Left renal pelvis (tissue), 4 donors: ENCODE measurements at places on chromosomes 16 and 17. TPM values are rescaled to one million over a fixed set of nuclear protein-coding genes. Genes with fewer than 3 reads are reported as not detected.

The GAST gene
- polyA plus RNA-seq, result not detected

DNA sequence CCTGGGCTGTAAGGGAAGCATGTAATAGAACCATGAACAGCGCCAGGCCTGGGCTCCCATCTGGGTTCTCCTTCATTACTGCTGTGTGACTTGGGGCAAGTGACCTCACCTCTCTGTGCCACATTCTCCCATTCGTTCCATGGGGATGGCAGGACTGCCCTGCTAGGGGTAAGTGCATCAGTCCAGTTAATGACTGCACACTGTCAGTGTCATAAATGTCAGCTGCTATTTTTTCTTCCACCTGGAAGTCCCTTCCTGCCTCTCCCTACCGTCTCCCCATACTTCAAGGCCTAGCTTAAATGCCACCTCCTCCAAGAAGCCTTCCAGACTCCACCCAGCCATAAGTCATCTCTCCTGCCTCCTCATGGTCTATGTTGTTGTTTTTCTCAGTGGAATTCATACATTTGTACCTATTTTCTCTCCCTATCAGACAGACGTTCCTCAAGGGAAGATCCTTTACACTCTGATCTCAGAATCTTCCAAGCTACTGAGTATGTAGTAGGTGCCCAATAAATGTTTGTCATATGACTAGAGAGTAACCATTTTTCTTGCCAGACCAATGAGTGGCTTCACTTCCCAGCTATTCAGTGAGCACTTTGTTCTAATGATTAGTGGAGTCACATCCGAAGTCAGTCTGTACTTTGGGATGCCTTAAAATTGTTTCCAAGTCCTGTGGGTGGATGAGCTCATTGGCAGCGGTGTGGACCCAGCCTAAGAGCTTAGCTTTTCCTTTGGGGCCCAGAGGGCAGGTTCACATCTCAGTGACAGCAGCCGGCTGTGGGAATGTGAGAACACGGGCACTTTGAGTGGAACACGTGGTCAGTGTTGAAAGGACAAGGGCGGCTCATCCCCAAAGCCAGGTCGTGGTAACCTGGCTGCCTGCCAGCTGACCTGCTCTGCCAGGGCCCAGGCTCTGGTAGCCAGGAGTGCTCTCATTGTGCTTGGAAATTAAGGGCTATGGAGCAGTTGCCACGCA, 147.5 kb upstream of the GSE1 start:
- no peak for DNase-seq

GRCh38 chr16:4277987-4278513, 5.2 kb upstream of the TFAP4 start:
- no peak for DNase-seq

- DNase-seq, result no peak
These were observed 5.3 kb downstream of the IFI35 start for GRCh38 chr17:43011728-43012472.

DNA sequence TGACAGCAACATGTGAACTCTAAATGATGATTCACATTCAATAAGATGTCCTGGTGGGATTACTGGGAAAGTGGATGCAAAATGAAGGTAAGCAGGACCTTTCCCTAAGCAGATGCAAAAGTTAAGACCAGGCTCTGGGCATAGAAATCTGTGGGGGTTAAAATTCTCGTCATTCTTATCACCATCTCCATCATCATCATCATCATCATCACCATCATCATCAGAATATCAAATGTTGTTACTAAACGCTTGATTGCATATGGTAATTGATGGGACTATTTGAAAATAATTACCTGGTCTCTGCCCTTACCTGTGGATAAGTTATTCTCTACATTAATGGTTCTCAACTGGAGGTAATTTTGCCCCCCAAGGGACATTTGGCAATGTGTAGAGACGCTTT, 41.9 kb upstream of the TMEM132E start:
- DNase-seq, result no peak

- DNase-seq, result no peak
These were observed 42.4 kb downstream of the SYT17 start for GRCh38 chr16:19210280-19210924.

DNA sequence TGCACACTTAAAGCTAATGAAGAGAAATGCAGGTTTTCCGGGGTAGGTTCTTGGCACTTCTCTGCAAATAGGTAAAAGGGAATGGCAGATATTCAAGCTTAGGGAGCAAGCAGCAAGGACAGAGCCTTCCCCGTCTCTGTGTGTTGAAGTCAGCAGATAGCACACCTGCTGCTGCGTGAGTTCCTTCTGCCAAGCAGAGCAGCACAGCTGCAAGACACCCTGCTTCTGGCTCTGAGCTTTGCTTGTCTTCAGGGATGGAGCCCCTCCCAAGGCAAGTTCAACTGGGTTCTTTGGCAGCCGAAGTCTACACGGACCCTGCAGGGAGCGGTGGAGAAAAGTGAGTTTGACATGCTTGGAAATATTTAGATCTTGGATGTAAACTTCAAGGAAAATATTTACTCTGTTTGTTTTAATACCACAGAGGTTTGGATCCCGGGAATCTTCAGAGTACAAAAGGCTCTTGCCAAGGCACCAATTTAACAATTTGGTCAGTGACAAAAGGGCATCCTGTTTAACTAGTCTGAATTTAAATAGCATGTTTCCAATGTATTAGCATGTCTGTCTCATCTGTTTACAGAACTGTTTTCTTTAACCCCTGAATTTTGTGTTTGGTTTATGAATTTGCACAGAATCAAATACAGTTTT, 113.4 kb upstream of the KCNJ16 start:
- no peak for DNase-seq

DNA sequence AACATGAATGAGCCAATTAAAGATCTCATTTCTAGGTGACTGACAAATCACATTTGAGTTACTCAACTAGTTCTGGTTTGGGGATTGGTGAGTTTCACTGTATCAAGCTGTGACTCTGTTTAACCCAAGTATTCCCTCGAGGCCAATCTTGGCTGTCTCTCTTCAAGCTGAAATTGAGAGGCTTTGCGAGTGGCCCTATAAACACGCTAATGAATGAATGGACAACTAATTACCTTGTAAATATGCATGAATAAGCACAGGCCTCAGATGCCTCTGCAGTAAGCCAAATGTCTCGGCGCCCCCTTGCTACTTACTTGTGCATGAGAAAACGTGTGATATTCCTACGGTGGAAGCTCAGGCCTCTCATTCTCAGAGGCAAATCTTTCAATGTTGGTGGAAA, 450.3 kb upstream of the PSMD7 start:
- DNase-seq, result no peak

The XYLT1 gene
- 7.5 TPM for polyA plus RNA-seq

The KCNAB3 gene
- 16.1 TPM for polyA plus RNA-seq

GRCh38 chr17:7184091-7184488, 4.9 kb upstream of the ASGR1 start:
- no peak for DNase-seq

DNA sequence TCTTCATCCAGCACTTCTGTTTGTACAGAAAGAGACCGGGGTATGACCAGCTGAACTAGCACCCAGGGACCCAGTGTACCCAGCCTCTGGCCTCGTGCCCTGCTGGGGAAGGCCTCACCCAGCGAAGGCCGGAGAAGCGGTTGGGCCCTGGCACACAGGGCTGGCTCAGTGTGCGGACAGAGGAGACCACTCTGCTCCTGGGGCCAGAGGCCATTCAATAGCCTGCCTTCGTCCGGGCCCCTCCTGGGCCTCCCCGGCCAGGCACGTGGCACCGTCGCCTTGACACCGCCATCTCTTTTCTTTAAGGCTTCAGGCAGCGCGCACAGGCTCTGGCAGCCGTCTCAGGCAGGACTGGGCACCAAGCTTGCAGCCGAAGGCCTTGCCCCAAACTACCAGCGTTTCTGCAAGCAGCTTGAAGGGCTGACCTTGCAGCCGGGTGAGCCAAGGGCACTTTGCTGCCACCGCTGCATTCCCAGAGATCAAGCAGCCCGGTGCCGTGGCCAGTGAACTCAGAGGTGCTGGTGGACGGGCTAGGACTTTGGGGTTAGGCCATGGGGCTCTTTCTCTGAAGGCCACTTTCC, 8.0 kb downstream of the TAX1BP3 start:
- no peak for DNase-seq

The SAMD14 gene
- 19.0 TPM for polyA plus RNA-seq

DNA sequence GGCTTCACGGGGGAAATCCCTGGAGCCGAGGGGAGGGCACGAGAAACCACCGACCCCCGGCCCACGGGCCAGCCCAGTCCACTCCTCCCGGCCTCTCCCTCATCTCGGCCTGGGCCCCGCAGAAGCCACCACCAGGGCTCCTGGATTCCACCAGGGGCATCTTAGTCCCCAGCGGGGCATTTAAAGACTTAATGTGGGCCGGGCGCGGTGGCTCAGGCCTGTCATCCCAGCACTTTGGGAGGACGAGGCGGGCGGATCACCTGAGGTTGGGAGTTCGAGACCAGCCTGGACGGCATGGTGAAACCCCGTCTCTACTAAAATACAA, 24.1 kb upstream of the ABR start:
- no peak for DNase-seq

The TLCD2 gene
- polyA plus RNA-seq, result 5.6 TPM

The KRT40 gene
- polyA plus RNA-seq, result not detected

The ZNF19 gene
- 16.5 TPM for polyA plus RNA-seq

The DHRS7C gene
- polyA plus RNA-seq, result not detected

GRCh38 chr17:40027614-40028012, 12.4 kb downstream of the CSF3 start:
- DNase-seq, result no peak

The SOX9 gene
- polyA plus RNA-seq, result 24.5 TPM

DNA sequence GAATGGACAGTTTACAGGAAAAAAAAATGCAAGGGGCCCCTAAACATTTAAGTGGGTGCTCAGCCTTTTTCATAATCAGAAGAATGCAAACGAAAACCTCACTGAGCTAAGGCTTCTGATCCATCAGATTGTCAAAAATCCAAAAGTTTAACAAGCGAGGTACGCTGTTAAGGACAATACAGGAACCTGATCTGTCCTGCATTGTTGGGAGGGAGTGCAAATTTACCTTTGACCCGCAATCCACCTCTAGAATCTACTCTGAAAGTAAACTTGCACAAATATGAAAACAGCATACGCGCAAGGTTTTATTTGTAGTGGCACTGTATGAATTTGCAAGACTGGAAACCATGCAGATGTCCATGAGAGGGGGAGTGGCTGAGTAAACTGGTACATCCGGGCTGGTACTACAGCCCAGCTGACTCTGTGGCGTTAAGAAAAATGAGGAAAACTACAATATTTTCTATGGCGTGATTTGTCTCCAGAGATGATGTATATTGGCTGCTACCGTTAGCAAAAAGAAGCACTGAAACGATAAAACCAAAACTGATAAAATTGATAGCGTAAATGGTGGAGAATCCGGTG, 28.8 kb upstream of the ST6GALNAC1 start:
- no peak for DNase-seq

GRCh38 chr17:30558686-30559545, 81.7 kb downstream of the GOSR1 start:
- no peak for DNase-seq

GRCh38 chr17:76142039-76142584, 1.1 kb upstream of the FOXJ1 start:
- DNase-seq, result no peak

DNA sequence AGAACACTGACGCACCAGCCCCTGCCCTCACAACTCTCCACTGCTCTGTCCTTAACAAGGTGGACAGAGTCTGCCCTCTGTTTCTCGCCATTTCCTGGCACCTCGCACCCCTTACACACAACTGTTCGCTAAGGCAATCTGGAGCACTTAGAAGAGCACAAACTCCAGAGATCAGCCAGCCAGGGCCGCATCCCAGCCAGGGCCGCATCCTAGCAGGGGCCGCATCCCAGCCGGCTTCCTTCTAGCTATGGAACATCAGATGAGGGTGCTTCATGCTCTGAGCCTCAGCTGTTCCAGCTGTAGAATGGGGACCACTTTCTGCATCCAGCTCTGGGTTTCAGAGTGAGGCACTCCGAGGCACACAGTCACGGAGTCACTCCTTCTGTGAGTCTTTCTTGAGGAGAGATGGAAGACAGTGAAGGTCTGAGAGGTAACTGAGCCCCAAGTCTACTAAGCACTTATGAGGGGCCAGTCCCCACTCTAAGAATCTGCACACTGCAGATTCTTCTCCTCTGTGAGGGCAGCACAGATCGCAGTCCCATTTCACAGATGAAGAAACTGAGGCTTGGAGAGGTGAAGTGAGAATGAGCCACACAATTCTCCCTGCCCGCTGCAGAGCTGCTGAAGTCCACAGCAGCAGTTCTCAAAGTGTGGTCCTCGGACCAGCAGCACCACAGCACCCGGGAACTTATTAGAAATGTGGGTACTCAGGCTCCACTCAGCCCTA, 20.9 kb downstream of the COTL1 start:
- no peak for DNase-seq

DNA sequence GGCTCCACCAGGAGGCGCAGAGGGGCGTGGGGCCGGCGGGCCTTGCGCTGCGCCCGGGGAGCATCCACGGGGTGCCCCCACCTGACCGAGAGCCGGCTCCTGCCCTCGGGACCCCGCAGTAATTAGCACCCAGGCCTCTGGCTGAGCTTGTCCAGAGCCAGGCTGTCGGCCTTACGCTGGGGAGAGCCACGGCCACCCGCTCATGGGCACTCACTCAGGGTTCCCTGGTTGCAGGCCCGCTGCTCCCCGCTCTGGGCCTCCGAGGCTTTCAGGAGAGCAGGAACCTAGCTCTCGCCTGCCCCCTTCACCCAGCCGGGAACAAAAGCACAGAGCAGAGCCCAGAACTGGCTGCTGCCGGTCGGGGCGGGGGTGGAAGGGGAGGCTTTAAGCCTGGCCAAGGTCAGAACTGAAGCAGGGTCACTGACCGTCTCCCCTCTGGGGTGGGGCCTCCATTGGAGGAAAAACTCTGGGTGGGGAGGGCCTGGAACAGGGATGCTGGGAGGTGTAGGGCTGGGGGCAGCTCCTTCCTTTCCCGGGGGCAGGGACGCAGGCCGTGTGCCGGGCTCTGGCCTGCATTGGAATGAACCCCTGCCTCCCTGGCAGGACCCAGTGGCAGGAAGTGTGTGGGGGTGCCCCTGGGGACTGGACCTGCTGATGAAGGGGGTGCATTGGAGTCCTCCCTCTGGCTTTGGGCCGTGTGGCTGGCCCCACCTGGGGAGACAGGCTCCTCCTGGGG, 12.3 kb downstream of the GLIS2 start:
- peak; percentile 64 for DNase-seq

- DNase-seq, result no peak
These were observed 148.1 kb upstream of the CCL2 start for GRCh38 chr17:34107019-34107418.

DNA sequence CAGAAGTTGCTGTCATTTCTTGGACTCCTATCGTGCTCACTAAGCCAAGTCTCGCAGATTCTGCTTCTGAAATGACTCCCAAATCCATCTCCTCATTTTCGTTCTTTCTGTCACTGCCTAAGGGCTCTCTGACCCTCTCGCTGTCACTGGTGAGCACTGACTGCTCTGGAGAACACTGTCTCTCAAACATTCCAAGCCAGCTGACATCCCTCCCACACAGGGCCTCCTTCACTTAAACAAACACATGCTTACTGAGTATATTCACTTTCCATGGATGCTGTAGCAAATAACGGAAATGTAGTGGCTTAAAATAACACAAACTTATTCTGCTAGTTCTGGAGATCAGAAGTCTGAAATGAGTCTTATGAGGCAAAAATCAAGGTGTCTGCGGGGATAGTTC, 18.8 kb downstream of the CACNG1 start:
- peak; percentile 24 for DNase-seq

The C17orf67 gene
- 2.0 TPM for polyA plus RNA-seq

GRCh38 chr16:88468275-88469129, 15.4 kb downstream of the ZFPM1 start:
- DNase-seq, result no peak

- DNase-seq, result no peak
These were observed 49.4 kb downstream of the ASIC2 start for GRCh38 chr17:33243732-33244131.

GRCh38 chr17:55037828-55038227, 69.3 kb downstream of the STXBP4 start:
- no peak for DNase-seq

The TMEM235 gene
- not detected for polyA plus RNA-seq

GRCh38 chr16:2308089-2308962, 32.2 kb downstream of the ABCA3 start:
- no peak for DNase-seq
